AG10803 (cell line): ENCODE measurements at places on chromosomes 6 and 20.

DNA sequence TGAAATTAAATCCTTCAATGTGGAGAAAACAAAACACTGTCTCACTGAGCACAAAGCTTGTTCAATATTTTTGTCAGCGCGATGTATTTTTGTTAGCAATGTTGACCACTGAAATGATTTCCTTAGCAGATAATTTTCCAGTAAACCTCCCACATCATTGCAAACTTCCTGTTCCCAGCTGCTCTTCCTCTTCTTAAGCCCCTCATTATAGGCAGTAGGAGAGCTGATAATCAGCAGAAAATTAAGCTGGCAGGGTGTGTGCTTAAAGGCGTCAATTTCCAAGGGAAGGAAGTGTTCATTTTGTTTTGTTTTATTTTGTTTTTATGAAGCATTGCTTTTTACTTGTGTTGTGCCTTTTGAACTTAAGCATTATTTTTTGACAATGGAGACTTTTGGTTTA lies 29.1 kb upstream of the TMEM14A start:
- DNase-seq: no peak

GRCh38 chr20:37251825-37252477 lies 9.7 kb downstream of the GHRH start:
- no peak for DNase-seq

DNA sequence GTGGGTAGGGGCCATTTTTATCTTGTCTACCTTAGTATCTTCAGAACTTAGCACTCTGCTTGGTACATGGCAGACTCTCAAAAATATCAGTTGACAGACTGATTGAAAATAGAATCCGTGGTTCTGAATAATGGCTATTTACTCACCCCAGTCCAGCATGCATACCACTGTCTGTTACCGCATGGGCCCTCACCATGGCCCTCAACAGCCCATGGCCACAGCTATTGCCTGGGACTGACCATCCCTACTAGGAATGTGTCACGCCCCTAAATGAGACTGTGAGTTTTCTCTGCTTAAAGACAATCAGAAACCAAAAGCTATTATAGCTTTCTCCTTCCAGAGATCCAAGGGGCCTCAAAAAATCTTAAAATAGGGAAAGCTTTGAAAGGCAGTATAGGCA lies 207.7 kb downstream of the ATXN1 start:
- no peak for DNase-seq

- DNase-seq: no peak
These were observed 109.8 kb upstream of the PTPRK start for GRCh38 chr6:128630213-128630612.

- peak; percentile 86 for DNase-seq
These were observed 195.9 kb downstream of the SASH1 start for GRCh38 chr6:148538261-148539190.

GRCh38 chr20:62923669-62924441 lies 2.5 kb downstream of the DIDO1 start:
- no peak for DNase-seq

DNA sequence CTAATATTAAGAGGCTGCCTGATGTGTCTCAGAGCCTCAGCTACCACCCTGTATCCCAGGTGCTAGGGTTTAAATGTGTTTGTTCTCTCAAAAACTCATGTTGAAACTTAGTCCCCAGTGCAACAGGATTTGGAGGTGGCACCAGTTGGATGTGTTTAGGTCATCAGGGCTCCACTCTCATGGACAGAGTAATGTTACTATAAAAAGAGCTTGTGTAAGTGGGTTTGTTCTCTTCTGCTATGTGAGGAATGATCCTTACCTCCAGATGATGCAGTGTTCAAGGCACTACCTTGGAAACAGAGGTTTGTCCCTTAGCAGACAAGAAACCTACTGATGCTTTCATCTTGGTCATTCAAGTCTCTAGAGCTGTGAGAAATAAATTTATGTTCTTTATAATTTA lies 164.9 kb upstream of the EPHA7 start:
- no peak for DNase-seq

GRCh38 chr6:38021571-38021970 lies 202.0 kb downstream of the ZFAND3 start:
- DNase-seq: no peak

- DNase-seq: no peak
These were observed 175.9 kb downstream of the ZDHHC14 start for GRCh38 chr6:157556671-157557430.

- peak; percentile 44 for DNase-seq
These were observed 363.5 kb downstream of the SYNE1 start for GRCh38 chr6:152273638-152274037.

- no peak for DNase-seq
These were observed 408.4 kb downstream of the PLCB1 start for GRCh38 chr20:8540466-8540865.

GRCh38 chr20:40868551-40869217 lies 159.9 kb upstream of the TOP1 start:
- peak; percentile 71 for DNase-seq
